ENCODE measurements at places on chromosomes 12 and 14.

DNA sequence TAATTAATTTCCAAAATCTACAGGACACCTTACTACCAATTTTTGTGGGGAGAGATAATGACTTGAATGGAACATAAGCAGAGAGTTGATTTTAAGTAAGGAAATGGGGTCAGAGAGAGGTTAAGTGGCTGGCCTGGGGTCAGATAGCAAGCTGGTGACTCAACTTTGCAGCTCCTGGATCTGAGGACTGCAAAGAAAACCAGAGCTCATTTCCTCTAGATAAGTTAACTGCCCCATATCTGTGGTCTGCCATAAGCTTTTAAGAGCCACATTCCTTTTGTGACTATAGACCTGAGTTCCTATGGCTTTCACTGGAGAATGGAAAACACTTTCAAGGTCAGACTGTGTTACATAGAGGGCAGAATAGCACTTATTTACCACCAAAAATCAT, 201.2 kb upstream of the PRICKLE1 start:
- DNase-seq: no peak

DNA sequence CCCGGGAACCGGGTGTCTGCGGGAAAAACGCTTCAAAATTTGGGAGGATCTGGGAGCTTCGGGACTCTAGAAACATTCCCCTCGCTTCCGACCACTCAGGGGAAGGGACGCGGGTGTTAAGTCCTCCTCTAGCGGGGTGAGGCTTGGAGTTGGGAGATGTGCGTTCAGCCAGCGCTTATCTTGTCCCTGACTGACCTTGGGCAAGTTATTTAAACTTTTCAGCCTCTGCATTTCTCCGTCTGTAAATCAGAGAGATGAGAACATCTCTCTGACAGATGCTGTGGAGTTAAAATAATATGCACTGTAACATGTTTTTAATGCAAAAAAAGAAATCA, 76.9 kb upstream of the ANO4 start:
- no peak for DNase-seq

- no peak for DNase-seq
These were observed 13.4 kb upstream of the ALDH2 start for GRCh38 chr12:111753144-111753881.

- no peak for DNase-seq
These were observed 52.0 kb downstream of the NAV3 start for GRCh38 chr12:77882709-77883108.

DNA sequence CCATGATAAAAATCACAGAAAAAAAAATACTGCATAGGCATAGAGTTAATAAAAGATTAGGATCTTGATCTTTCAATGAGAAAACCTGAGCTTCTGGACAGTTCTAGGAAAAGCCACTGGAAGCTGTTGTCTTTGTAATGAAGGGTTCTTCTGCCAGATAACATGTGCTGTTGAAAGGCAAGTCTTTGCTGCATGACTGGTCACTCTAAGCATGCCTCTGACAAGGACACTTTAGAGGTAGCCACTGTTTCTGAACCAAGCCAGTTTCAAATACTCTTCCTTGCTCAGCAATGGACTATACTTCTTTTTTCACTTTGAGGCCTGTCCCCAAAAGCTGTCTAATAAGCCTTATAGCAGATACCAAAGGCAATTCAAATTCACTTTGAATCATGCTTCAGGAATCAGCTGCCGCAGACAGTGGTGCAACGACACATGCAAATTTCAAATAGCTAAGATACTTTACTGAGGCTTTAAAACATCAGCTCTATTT, 70.2 kb downstream of the BTG1 start:
- no peak for DNase-seq

DNA sequence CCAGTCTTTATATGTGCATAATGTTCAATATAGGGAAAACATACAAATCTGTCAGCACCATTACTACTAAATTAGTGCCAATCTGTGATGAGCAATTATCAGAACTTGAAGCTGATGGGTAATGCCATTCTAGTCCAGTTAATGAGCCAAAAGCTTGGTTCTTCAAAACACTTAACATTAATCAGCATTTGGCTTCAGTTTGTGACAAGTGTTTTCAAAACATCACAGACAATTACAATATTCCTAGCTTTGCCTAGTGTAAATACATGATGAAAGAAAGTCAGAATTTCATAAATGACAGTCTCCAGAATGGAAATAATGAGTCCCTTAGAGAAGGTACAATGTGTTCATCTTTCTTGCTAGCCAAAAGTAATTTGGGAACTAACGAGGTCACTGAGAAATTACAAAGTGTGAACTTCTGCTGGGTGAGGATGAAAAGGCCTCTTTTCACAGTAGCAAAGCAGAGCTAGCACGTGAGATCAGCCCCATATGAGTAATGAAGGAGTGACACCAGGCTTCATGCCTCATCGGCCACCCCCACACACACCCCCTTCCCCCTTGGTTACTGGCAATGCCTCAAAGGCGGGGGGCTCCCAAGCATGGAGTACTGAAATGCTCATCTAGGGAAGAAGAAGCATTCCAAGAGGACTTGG, 180.6 kb upstream of the EEA1 start:
- DNase-seq: no peak

- DNase-seq: no peak
These were observed 1057.7 kb downstream of the VRK1 start for GRCh38 chr14:97854918-97855317.

GRCh38 chr14:99841436-99842071, 48.3 kb downstream of the EML1 start:
- DNase-seq: no peak

GRCh38 chr12:84786622-84787021, 126.0 kb downstream of the SLC6A15 start:
- no peak for DNase-seq

DNA sequence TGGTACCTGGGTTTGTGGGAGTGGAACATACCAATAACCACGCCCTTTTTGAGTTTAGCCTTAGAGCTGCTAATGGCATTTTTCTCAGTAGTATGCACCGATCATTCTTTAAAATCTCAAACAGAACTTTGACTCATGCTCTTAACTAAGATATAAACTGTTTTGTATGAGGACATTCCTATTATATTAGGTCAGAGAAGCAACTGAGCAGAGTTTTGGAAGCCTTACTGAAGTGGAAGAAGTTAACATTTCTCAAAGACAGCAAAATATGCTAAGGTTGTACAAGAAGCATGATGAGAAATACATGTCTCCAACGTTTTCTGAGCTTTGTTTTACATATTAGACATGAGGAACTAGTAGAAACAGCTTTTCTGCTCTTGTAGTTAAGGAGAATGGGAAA, 819.2 kb downstream of the FSCB start:
- DNase-seq: no peak

- no peak for DNase-seq
These were observed 30.5 kb upstream of the C12orf71 start for GRCh38 chr12:27112871-27113270.

DNA sequence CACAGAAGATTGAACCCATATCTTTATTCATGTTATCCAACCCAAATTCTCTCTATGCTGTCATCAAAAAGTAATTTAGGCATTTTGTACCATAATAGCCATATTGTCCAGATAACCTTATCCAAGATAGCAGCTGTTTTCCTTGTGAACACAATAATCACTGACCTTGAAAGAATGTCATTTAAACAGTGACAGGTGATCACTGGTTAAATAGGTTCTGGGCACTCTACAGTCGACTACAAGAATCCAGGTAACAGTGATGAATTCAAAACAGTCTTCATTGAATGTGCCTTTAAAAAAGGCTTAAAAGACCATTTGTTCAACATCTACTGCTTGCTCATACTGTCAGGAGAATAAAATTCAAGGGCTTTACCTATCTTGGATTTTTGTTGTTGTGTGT, 4.6 kb upstream of the SPX start:
- no peak for DNase-seq

- DNase-seq: no peak
These were observed 137.6 kb upstream of the TMTC1 start for GRCh38 chr12:29921307-29921706.

- DNase-seq: no peak
These were observed 856.2 kb downstream of the BCL11B start for GRCh38 chr14:98415766-98416165.

- no peak for DNase-seq
These were observed 5.3 kb downstream of the HSD17B6 start for GRCh38 chr12:56768424-56768823.

GRCh38 chr14:90039253-90040010, 22.4 kb upstream of the KCNK13 start:
- DNase-seq: no peak

GRCh38 chr12:42255221-42255865, 17.3 kb upstream of the YAF2 start:
- DNase-seq: no peak

DNA sequence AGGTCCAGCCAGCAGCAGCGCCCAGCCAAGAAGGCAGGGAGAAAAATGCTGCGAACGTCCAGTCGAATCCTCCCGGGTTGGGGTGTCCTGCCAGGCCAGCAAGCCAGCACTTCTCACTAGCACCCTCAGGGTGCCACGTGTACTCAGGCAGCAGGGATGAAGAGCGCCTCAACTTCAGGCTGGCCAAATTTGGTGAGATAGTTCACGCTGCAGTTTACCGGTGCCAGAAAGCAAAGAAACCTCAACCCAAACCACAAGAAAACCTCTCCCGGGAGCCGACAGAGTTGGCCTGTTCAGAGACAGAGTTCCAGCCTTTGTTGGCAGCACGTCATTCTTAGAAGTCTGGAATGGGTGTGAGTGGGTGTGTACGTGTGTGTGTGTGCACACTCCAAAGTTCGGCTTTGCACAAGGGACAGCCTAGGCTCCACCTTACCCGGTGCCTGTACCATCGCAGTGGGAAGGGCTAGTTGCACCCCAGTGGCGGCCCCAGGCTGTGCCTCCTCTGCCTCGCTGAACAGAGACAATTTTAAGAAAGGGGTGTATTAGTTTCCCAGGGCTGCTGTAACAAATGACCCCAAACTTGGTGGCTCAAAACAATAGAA, 42.1 kb downstream of the ELK3 start:
- DNase-seq: peak; percentile 46

GRCh38 chr14:68666236-68666635, 126.6 kb downstream of the ZFP36L1 start:
- no peak for DNase-seq

GRCh38 chr12:113747017-113747416, 219.1 kb downstream of the RBM19 start:
- no peak for DNase-seq

DNA sequence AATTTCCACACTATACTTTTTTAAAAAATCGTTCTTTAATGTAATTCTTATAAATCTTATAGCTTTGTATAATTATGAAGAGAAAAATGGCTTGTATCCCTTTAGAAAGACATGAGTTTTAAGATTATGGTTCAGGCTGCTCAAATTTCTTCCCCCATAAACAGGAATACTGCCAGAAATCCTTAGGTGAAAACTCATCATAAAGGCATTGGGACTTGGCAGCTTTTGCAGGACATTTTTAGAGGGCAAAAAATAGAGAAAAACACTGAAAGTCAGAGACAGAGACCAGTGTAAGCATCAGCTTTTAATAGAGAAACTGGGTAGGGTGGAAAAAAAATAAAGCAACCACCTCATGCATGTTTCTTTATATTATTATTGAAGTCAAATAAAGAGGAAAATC, 29.1 kb downstream of the LRRK2 start:
- DNase-seq: no peak

DNA sequence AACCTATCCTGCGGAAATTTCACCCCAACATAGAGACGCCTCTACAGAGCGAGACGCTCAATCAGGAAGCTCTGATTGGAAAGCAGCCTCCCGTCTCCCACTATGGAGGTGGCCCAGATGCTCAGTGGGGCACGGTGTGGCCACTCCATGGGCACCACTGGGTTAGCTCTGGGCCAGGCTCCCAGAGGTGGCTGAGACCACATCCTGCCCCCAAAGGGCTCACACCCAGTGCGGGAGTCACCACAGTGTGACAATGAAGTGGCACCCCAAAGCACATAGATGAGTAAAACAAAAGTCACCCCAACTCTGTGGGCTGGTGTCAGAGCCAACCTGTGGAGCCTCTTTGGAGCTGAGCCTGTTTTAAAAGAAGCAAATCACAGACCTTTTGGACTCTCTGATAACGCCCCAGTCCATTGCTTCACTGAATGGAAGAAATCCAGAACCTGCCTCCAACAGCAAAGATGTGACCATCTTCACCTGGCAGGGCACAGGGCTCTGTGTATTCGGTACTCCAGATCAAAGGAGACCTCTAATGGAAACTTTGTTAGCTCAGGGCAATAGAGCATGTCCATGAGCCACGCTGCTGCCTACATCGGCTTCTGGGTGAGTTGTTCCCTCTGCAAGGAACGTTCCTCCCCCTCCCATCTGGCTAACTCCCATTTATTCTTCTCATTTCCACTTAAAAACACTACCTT, 19.6 kb downstream of the CLMN start:
- no peak for DNase-seq

DNA sequence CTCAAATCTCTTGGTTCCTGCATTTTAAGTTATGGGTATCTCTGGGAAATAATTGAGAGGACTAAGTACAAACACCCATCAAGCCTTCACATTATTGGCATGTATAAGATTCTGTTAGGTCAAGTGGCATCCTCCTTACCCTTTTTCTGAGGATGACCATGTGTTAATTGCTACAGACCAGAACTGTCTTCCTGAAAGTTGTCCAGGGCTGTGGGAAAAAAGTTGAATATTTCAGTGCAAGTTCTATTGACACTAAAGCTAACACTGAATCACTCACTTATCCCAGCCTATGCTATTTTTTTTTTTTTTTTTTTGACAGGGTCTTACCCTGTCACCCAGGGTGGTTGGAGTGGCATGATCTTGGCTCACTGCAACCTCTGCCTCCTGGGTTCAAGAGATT, 130.1 kb upstream of the HIF1A start:
- no peak for DNase-seq

DNA sequence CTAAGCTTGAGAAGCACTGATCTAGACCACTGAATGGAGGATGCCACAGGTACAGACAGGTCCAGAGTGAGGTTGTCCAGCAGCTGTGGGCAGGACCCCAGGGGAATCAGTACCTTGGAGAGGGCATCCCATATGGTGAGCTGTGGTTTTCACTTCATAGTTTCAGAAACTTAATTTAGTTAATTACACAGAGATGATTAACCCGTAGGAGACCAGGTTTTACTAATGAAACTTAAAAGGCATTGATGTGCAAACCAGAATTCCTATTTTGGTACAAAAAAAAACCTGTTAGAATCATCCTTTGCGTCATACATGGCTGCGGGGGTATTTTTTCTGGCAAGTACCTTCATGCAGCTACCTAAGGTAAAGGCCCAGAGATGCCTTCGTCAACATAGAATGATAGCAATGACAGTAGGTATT, 159.3 kb downstream of the DACT1 start:
- DNase-seq: no peak

GRCh38 chr14:63431466-63431865, 111.7 kb downstream of the PPP2R5E start:
- no peak for DNase-seq

GRCh38 chr12:85711735-85712390, 124.3 kb downstream of the RASSF9 start:
- DNase-seq: no peak

GRCh38 chr12:96049101-96049500, 13.7 kb upstream of the LTA4H start:
- no peak for DNase-seq

DNA sequence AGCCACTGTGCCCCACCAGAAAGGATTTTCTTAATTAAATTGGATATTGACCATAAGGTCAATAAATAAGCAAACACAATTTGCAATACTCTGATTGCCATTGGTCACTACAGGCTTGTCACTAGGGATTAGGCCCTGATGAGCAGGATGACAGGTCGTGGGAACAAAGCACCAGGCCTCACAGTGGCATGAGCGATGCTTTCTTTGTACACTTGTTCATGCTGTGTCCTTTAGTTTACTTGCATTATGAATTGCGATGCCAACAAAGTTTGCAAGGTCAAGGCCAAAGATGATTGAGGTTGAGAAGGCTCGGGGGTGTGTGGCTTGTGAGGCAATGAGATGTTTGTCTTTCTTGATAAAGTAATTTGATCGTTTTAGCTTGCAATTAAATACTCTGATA, 136.0 kb downstream of the TTC8 start:
- no peak for DNase-seq
